Chondrocyte (in vitro differentiated cells): ENCODE measurements at places on chromosomes 6 and 20. TPM values are rescaled to one million over a fixed set of nuclear protein-coding genes. Genes with fewer than 3 reads are reported as not detected.

Gene LY6G6F
- total RNA-seq, result not detected in 3 replicates

GRCh38 chr6:113660819-113661218 is 196.3 kb upstream of the MARCKS start:
- H3K36me3 ChIP-seq, result no peaks in the 10 kb centered on the region
- H3K4me1 ChIP-seq, result peaks cover 5% of the 10 kb centered on the region
- H3K4me3 ChIP-seq, result no peak overlapping the region
- no peaks in the 10 kb centered on the region for H3K27me3 ChIP-seq
- DNase-seq, result no peak

DNA sequence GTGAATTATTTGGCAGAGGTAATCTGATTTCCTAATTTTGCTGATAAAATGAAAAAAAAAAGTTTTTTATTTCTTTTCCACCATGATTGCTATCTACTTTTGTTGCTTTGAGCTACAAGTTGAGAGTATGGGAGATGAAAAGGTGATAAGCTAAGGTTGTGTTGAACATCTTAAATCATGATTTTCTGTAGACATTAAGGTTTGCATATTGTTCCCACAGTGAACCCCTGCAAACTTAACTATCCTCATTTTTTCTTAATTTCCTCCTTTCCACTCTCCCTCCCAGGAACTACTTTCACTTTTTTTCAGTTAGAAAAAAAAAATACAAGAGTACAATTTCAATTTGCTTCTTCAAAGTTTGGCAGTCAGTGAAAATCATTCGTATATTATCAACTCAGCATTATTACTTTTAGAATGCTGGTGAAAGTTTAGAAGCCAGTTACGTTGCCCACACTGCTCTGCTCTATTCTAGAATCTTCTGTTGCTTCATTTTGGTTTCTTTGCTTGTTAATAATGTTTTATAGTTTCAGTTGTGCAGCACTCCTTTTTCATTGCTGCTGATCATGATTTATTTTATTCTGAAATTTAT is 673.8 kb upstream of the CITED2 start:
- no peak overlapping the region for H3K4me3 ChIP-seq
- H3K27ac ChIP-seq, result no peak overlapping the region
- DNase-seq, result no peak
- H3K36me3 ChIP-seq, result no peaks in the 10 kb centered on the region
- H3K4me1 ChIP-seq, result peaks cover 39% of the 10 kb centered on the region

- H3K27ac ChIP-seq, result no peak overlapping the region
- H3K4me1 ChIP-seq, result peaks cover under 1% of the 10 kb centered on the region
- no peak overlapping the region for H3K4me3 ChIP-seq
- H3K27me3 ChIP-seq, result peaks cover 15% of the 10 kb centered on the region
- no peaks in the 10 kb centered on the region for H3K36me3 ChIP-seq
- DNase-seq, result no peak
Measured at GRCh38 chr6:55180258-55180657, 5.9 kb downstream of the HCRTR2 start.

Gene EYA2
- 0.23 to 0.32 TPM in 2 of 3 replicates, not detected in the other for total RNA-seq

DNA sequence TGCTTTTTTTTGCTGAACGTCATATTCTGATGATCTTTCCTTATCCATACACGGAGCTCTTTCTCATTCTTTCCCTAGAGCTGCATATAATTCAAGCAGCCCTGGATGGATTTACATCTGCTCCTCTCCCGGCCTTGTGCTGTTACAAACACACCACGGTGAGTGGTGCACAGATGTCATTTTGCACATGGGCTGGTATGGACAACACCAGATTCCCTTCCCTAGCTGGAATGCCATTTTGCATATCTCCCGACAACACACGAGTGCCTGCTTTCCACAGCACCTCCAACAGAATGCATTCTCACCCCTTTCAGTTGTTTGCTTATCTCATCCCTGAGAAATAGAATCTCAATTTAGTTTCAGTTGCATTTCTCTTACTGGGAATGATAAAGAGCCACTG is 69.5 kb upstream of the AFDN start:
- no peaks in the 10 kb centered on the region for H3K36me3 ChIP-seq
- peaks cover 29% of the 10 kb centered on the region for H3K27me3 ChIP-seq
- no peak for DNase-seq
- H3K4me1 ChIP-seq, result peaks cover 10% of the 10 kb centered on the region
